ENCODE measurements at places on chromosomes 5 and 9. TPM values are rescaled to one million over a fixed set of nuclear protein-coding genes. Genes with fewer than 3 reads are reported as not detected.

DNA sequence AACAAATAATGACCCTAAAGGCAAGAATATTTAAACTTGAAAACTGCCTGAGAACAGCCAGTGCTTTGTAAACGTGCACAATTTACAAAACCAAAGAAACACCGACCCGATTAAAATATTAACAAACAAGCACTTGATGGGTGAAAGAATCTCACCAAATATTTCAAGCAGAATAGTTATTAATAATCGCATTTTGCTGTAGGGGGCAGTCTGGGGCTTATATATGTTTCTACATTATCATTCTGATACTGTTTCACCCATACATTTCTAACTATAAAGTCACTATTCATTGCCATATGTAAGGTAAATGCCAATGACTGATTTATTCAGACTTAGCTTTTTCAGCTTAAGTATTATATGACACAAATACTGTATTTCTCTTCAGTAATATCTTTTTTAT, 37.7 kb downstream of the UBAP2 start:
- DNase-seq = peak; percentile 50

Gene PRRX2
- total RNA-seq = not detected

- no peak for DNase-seq
Measured at GRCh38 chr5:178576591-178577351, 13.4 kb downstream of the COL23A1 start.

Gene SURF6
- 25.9 TPM for total RNA-seq

Gene PCAT7
- total RNA-seq = not detected
